Activated naive CD8-positive, alpha-beta T cell treated with anti-CD3 and anti-CD28 coated beads, Interleukin-2, amount 50 U/mL, for 24 hours (primary cell): ENCODE measurements at places on chromosomes 2 and 18.
A peak's percentile ranks its signal among the peaks of the same experiment; 100 is the strongest.

GRCh38 chr2:60303680-60304079 is 249.8 kb downstream of the BCL11A start:
- no peak overlapping the region for H3K4me3 ChIP-seq
- no peak for DNase-seq

DNA sequence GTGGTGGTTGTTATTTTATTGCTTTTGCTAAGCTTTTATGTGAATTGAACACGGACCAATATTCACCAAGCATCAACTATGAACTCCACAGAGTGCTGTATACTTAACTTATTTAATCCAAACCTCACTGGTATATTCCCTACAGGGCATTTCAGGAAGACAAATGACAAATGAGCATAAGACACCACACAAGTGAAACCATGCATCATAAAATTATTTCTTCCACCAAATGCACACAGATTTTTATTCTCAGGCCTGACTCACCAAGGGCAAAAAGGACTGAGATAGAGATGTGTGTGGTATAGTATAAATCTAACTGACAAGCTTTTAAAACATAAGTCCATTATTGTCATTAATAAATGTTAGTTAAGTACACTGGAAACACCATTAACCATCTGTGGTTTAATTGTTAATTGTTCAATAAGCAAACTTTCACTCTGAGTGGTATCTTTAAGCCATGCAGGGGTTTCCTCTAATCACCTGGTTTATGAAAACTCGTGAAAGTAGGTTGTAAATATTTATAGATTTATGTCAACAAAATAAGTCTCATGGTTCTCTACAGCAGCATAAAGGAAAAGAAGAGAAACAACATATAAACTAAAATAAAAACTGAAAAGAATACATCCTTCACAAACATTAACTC is 77.6 kb upstream of the CRIM1 start:
- no peak overlapping the region for H3K27ac ChIP-seq
- H3K27me3 ChIP-seq, result no peaks in the 10 kb centered on the region
- H3K36me3 ChIP-seq, result peaks cover 2% of the 10 kb centered on the region
- H3K4me1 ChIP-seq, result peaks cover 7% of the 10 kb centered on the region
- DNase-seq, result no peak

DNA sequence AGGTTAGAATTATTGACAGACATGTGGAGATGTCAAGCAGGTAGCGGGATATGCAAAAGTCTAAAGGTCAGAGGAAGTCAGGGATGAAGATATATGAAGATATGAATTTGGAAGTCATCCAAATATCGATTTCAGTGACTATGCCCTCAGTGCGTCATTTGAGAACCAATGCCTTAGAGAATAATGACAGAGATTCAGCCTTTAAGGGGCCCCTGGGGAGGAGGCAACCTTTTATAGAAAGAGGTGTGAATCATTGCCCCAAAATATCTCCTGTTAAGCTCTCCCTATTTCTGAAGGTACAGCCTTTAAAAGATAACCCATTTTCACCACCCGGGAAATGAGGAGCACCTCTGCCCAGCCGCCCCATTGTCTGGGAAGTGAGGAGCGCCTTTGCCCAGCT is 223.4 kb downstream of the NCKAP5 start:
- H3K4me3 ChIP-seq, result no peak overlapping the region
- H3K27ac ChIP-seq, result no peak overlapping the region
- DNase-seq, result no peak
- H3K4me1 ChIP-seq, result no peaks in the 10 kb centered on the region

GRCh38 chr2:166675553-166675952 is 181.5 kb upstream of the SCN7A start:
- no peaks in the 10 kb centered on the region for H3K36me3 ChIP-seq
- no peak for DNase-seq
- H3K27me3 ChIP-seq, result no peaks in the 10 kb centered on the region
- H3K27ac ChIP-seq, result no peak overlapping the region
- no peaks in the 10 kb centered on the region for H3K4me1 ChIP-seq

- no peaks in the 10 kb centered on the region for H3K27me3 ChIP-seq
- no peak overlapping the region for H3K4me3 ChIP-seq
- H3K4me1 ChIP-seq, result no peaks in the 10 kb centered on the region
- H3K36me3 ChIP-seq, result no peaks in the 10 kb centered on the region
- DNase-seq, result no peak
- no peak overlapping the region for H3K27ac ChIP-seq
Measured at GRCh38 chr2:185899366-185899765, 160.8 kb downstream of the FSIP2 start.

GRCh38 chr2:238095143-238095542 is 5.0 kb upstream of the ESPNL start:
- H3K36me3 ChIP-seq, result peaks cover 28% of the 10 kb centered on the region
- peaks cover 11% of the 10 kb centered on the region for H3K4me1 ChIP-seq
- no peak overlapping the region for H3K27ac ChIP-seq
- no peak for DNase-seq

DNA sequence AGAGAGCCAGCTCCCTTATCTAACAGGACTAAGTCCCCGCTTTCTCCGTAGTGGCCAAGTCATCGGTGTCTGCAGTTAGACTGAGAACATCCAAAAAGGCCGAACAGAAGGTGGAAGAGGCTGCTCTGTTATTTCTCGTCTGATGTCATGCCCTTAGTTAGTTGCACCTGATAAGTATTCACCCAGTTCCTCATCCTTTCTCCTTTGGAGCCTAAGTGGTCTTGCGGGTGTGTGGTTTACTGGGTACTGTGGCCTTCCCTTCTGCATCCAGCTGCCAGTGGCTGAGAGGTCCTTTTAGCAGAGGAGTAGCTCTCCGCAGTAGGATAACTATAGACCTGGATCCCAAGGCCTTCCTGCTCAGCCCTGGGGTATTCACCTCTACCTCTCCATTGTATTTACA is 211.6 kb downstream of the BCL2 start:
- DNase-seq, result no peak
- H3K4me3 ChIP-seq, result no peak overlapping the region
- peaks cover 34% of the 10 kb centered on the region for H3K4me1 ChIP-seq
- peaks cover 7% of the 10 kb centered on the region for H3K27me3 ChIP-seq
- peak overlapping the region; percentile 29 for H3K27ac ChIP-seq
- no peaks in the 10 kb centered on the region for H3K36me3 ChIP-seq

DNA sequence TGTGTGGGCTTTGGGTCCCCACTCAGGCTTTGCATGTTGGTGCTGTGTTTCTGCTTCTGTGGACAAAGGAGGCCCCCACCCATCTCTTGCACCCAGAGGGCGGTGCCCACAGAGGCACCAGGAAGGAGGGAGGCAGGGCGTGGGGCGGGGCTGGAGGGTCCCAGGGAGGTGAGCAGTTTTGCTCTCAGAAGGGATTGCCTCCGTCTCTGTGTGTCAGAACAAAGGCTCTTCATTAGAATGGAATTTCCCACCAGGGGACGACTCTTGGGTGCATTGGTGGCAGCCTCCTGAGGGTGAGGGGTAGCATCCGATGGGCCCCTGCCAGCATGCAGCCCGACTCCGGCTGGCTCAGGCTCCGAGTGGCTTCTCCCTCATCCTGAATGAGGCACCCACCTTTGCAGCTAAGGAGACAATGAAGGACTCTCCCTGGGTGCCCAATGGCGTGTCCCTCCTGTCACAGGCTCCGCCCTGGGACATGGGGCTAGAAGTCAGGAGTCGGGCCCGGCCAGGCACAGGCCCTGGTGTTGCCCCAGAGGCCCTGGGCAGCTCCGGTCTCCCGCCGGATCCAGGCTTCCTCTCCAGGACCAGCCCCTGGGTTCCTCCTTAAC is 7.0 kb upstream of the ERFE start:
- no peak overlapping the region for H3K4me3 ChIP-seq
- no peaks in the 10 kb centered on the region for H3K36me3 ChIP-seq
- H3K27me3 ChIP-seq, result no peaks in the 10 kb centered on the region

DNA sequence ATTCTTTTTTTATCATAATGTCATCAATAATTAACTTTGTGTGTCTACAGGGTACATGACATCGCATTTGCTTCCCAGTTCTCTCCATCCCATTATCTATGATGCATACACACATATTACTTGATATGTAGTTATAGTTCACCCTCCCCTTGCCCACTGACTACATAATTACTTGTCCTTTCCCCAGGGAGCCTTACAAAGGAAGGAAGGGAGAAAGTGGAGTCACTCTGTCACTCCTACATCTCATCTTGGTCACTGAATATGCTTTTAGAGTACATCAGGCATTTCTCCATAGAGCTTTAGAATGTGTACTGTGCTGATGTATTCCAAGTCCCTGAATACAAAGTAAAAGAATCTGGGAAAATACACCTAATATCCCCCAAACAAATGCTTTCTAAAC is 6.0 kb upstream of the DTNA start:
- H3K27ac ChIP-seq, result no peak overlapping the region
- H3K4me3 ChIP-seq, result no peak overlapping the region
- H3K36me3 ChIP-seq, result no peaks in the 10 kb centered on the region
- peaks cover 2% of the 10 kb centered on the region for H3K27me3 ChIP-seq

DNA sequence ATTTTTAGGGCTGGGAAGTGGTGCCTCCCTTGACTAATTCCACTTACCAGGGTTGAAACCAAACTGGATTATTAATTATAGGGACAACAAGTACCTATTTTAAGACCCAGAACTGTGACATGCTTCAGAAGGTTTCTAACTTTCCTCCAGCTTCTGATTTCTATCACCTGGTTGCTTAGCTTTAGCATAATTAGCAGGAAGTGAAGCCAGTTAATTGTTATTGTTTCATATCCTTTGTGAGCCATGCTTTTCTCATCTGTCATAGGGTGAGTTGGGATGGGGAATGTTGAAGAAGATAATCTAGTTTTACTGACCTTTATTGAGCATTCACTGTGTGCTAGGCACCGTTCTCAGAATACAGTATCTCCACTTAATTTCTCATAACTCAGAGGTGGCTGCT is 3.2 kb downstream of the YPEL5 start:
- H3K27me3 ChIP-seq, result no peaks in the 10 kb centered on the region
- peaks cover 75% of the 10 kb centered on the region for H3K4me1 ChIP-seq
- H3K27ac ChIP-seq, result peak overlapping the region; percentile 93
- peaks cover 34% of the 10 kb centered on the region for H3K36me3 ChIP-seq
- no peak for DNase-seq

GRCh38 chr18:78979730-78980278 is at the start of gene SALL3:
Gene SALL3 (plus strand): TSS chr18:78979818. CDS start chr18:78980275, 457 bp downstream.
- no peak within 1 kb of the TSS for H3K4me3 ChIP-seq
- peaks cover 13% of the 10 kb centered on the region for H3K4me1 ChIP-seq
- DNase-seq, result no peak
- H3K36me3 ChIP-seq, result peaks cover 9% of the 10 kb centered on the region
- H3K27ac ChIP-seq, result no peak within 1 kb of the TSS
- peaks cover 72% of the 10 kb centered on the region for H3K27me3 ChIP-seq

DNA sequence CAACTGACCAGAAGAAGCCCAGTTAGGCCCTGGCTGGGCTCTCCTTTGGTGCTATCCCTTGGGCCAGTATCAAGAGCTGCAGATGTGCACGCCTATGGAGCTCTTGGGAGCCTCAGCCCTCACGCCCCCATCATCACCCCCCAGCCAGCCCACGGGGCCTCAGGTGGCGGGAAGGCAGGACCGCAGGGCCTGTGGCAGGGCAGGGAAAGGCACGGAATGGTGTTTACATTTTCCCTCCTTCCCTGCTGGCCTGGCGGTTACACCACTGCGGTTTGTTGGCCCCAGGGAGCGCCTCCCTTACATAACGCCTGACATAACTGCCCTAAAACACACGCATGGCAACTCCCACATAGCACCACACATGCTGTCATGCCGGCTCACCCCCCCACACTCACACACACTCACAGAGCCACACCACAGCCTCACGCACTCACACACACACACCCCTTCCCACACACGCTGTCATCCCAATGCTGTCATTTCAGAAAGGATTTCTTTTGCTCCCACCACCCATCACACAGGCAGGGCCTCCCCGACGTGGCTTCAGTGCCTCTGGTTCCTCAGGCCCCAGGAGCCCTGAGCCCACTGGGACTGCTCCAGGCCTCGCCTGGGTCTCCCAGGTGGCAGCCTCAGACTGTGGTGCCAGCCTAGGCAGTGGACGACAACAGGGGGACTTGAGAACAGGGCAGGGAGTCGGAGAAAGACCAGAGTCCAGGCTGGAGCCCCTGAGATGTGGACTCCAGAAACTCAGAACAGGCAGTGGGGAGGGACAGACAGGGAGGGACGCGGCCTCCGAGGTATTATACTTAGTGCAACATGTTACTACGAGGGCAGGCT is 15.7 kb downstream of the ZFP36L2 start:
- H3K4me3 ChIP-seq, result no peak overlapping the region
- peak overlapping the region; percentile 23 for H3K27ac ChIP-seq
- no peaks in the 10 kb centered on the region for H3K27me3 ChIP-seq
- peaks cover 28% of the 10 kb centered on the region for H3K4me1 ChIP-seq

GRCh38 chr2:69979902-69980807 is 18.7 kb upstream of the ASPRV1 start:
- no peak for DNase-seq
- no peak overlapping the region for H3K27ac ChIP-seq
- peaks cover 12% of the 10 kb centered on the region for H3K4me1 ChIP-seq
- H3K27me3 ChIP-seq, result no peaks in the 10 kb centered on the region
- no peaks in the 10 kb centered on the region for H3K36me3 ChIP-seq

DNA sequence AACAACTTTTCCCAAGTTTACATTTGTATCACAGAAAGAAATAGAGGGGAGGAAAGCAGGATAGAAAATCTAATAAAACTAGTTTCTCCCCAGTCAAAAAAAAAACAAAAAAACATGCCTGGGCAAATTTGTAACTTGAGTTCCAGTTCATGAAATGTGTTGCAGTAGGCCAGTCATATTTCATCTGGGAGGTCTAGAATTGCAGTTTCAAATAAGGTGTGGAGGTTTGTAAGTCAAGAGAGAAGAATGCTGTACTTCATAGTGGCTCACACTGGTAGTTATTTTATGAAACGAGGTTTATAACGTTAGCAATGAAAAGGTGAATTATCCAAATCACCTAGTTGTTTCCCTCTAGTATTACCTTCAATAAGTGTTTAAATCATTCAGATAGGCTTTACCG is 1313.9 kb upstream of the SLC39A10 start:
- no peaks in the 10 kb centered on the region for H3K27me3 ChIP-seq
- DNase-seq, result no peak
- H3K27ac ChIP-seq, result no peak overlapping the region
- H3K4me1 ChIP-seq, result no peaks in the 10 kb centered on the region

DNA sequence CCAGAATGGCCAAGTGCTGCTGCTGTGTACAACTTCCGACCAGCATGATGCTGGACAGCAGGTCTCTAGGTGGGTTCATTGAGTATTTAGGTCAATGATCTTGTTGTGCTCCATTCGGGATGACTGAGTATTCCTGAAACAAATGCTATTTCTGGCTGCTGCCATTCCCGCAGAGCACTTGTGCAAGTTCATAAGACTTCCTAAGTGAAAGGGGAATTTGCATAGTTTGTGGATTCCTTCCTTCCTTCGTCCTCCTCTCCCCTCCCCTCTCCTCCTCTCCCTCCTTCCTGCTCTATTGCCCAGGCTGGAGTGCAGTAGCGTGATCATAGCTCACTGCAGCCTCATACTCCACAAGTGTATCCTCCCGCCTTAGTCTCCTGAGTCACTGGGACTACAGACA is 40.4 kb downstream of the LDLRAD4 start:
- H3K4me1 ChIP-seq, result peaks cover 24% of the 10 kb centered on the region
- no peak for DNase-seq
- peaks cover 1% of the 10 kb centered on the region for H3K27me3 ChIP-seq

GRCh38 chr2:20282916-20283592 is 58.1 kb upstream of the SDC1 start:
- no peak overlapping the region for H3K27ac ChIP-seq
- no peak for DNase-seq
- no peak overlapping the region for H3K4me3 ChIP-seq
- peaks cover 21% of the 10 kb centered on the region for H3K36me3 ChIP-seq
